Adrenal gland (tissue), 19 donors: ENCODE measurements at places on chromosomes 7 and 10. TPM values are rescaled to one million over a fixed set of nuclear protein-coding genes. Genes with fewer than 3 reads are reported as not detected.

The TBC1D12 gene
- total RNA-seq, result 8.5 TPM

The ADAM22 gene
- total RNA-seq, result 32.6 TPM

The MACC1 gene
- 6.1 TPM for total RNA-seq

The MYOF gene
- 56.0 TPM for total RNA-seq

The HMX3 gene
- total RNA-seq, result not detected

The HNRNPF gene
- 207 TPM for total RNA-seq

The CNPY1 gene
- not detected for total RNA-seq

The NRG3 gene
- 2.7 TPM for total RNA-seq

The GPC2 gene
- 0.35 TPM for total RNA-seq

The PPA1 gene
- total RNA-seq, result 177 TPM

The WNT8B gene
- 0.06 TPM for total RNA-seq

The NKX1-2 gene
- total RNA-seq, result not detected

The ENKUR gene
- total RNA-seq, result 0.69 TPM

The FFAR4 gene
- 1.2 TPM for total RNA-seq

The ABCB4 gene
- total RNA-seq, result 12.7 TPM

The ACTL6B gene
- total RNA-seq, result not detected
